ENCODE measurements at places on chromosomes 7 and 10.

DNA sequence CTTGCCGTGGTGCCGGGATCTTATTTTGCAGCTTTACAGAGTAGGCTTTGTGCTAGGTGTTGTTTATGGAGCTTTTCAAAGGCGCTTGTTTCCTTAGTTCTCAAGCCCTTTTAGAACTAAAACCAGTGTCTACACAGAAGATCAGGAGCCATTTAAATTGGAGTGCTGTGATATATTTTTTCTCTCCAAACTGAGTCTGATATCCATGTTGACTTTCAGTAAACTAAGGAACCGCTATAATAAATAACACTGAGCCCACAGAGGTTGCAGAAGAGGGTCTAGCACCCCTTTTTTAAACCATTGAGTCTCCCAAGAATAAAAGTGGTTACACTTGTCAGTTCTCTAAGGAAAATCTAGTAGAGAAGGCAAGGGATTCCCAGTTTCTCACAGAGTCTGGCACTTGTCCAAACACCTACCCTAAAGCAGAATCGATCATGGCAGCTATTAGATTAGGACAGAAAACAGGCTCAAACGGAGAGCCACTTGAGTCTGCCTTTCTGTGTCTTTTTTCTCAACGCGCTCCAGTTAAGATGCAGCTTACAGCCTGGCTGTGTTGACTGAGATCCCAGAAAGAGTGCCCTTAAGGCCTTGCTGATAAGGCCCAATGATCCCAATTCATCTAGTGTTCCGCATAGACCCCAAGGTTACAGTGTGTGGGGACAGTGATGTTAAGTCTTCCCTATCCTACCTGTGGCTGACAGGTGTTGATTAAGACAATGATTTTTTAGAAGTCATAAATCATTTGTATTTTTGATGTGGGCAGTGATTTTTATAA is 804 bp downstream of the TMEM106B start:
- DNase-seq = peak; percentile 18

DNA sequence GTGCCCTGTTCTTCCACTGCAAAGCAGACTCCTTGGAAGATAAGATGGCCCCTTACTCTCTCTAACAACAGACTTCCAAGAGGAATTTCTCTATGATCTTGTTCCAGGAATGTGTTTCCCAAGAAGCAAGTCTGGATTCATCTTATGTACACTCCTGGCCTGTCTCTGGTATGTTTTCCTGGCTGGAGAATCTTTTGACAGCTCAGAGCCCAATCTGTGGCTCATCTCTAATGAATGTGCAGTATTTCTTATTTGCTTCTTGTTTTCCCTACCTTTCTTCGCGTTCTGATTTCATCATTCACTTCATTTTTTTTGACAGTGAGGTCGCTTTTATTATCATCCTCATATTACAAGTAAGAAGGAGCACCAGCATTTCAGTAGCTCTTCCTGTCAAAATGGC is 53.0 kb upstream of the PITRM1 start:
- no peak for DNase-seq

- DNase-seq = no peak
Observed at GRCh38 chr10:107687701-107688100, 523.2 kb upstream of the SORCS1 start.

DNA sequence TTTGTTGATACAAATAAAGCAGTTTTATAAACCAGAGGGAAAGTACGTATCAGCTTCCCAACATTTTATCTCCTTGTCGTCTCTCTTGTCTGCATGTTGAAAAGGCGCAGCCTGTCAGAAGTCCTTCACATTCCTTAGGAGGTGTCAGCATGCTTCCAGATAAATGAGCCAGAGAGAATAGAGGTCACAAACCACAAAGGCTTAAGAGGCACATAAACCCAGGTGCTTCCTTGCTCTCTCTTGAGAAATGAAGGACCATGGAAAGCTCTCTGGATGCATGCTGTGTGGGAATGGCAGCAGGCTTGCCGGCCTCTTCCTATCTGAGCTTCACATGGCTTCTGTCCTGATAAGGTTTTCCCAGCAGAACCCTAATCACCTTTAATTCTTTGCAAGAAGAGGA is 448.5 kb downstream of the XPNPEP1 start:
- no peak for DNase-seq

DNA sequence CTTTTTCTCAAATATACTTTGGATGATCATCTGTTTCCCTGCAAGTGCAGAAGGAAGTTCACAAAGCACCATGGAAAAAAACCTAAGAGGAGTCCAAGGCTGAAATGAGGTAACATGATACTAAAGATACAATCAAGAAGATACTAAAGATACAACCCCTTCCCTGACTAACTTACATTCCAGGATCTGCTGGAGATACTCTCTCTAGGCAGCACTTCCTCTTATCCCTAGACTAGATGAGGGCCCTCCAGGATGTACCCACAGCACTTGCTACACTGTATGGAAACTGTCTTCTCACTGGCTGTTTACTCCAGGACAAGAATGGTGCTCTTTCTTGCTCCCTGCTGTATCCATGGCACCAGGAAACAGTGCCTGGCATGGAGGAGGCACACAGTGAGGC is 116.4 kb upstream of the NFE2L3 start:
- no peak for DNase-seq
